M059J (cell line): ENCODE measurements at places on chromosomes 12 and 14.

GRCh38 chr12:50545786-50546185, 41.0 kb downstream of the DIP2B start:
- DNase-seq: peak; percentile 75

- DNase-seq: no peak
Observed at GRCh38 chr12:44968965-44969364, 81.9 kb downstream of the DBX2 start.

- peak; percentile 22 for DNase-seq
Observed at GRCh38 chr12:116065606-116066005, 211.9 kb downstream of the MED13L start.

DNA sequence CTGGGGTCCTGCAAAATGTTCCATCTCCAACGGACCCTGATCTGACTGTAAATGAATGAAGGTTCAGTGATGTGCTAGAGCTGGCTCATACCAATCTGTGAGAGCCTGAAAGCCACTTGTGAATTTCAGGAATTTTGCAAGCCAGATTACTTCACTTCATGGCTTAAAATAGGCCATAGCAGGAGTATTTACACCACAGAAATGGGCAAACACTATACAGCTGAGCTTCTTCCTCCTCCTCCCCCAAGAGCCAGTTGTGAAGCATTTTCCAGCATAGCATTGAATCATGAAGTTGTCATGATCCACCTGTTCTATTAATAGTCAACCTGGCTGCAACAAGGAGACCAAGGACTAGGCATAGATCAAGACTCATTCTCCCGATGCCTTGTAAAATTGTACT, 141.3 kb upstream of the RASSF8 start:
- peak; percentile 35 for DNase-seq

DNA sequence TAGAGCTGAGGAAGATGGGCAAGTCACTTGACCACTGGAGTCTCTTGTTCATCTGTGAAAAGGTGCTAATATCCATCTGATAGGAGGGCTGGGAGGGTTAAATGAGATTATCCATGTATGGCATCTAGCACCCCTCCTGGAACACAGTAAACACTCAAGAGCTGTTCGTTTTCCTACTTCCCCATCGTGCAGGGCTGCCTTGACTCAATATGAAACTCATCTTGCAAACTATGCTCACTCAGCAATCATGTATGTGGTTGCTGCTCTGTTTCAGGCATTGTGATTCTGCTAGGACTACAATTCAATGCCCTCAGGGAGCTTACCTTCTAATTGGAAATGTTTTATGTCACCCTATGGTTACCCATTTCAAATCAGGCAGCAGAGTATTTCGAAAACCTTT, 395.6 kb downstream of the BCAT1 start:
- DNase-seq: no peak

DNA sequence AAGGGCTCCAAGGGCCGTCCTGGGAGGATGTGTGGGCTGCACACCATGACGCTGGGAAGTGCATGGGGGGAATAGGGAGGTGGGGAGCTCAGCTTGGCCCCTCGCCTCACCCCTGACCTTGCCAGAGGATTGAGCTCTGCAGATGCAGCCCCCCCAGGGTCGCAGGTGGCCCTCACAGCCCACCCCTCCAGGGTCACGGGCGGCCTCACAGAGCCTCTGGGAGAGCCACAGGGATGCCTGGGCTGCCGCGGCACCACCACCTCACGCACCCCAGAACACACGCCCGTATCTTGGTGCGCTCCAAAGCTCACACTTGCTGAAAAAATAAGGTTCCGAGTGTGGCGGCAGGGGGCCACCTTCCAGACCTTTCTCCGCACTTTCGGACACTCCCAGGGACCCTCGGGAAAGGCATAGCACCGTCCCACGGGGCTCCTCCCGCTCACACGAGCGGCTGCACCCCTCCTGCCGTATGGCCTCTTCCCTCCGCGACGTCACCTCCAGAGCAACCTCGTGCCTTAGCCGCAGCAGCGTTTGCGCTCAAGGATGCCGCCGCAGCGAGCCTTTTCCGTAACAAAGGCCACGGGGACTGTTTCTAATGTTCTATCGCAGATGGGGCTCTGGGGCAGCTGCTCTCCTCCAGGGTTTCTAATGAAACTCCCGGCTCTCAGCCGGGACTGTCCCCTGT, 9.9 kb upstream of the FBRSL1 start:
- no peak for DNase-seq

DNA sequence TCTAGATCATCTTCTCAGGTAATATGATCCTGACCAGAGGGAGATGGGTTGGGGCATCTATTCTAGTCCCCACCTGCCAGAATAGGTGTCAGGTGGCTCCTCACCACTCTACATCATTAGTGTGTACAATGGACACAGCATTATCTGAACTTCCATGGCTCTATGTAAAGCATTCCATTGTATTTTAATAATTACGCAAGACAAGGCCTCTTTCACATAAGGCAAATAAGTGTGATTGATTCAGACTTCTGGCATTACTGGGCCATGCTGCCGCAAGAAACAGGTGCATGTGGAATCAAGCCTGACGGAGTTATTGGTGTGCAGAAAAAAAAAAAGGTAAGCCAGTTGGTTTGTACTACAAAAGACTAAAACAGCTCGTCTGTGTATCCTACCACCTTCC, 3.1 kb upstream of the DDHD1 start:
- DNase-seq: no peak

DNA sequence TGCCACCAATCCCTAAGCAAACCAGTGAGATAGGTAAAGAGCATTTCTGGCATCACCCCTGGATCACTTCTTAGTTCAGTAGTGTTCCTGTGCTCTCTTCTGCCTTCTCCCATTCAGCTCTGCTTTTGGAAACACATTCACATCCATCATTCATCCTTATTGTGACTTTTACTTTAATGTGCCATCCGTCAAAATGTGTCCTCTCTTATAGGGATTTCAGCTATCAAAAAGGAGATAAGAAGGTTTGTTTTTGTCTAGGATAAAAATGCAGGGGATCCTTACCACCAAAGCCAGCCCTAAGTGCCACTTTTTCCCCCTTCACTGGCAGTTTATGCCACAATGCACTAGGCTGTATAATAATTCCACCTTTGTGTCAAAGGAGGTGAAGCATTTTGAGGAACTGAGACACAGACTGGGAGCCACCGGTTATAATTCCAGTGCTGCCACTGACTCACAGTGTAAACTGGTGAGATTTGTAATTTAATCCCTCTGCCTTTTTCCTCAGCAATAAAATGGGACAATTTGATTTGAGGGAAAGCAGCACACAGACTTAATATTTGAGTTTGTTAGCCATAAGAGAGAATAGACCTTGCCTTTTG, 158.6 kb downstream of the PAX9 start:
- peak; percentile 11 for DNase-seq

- DNase-seq: no peak
Observed at GRCh38 chr14:23899788-23900187, 53.8 kb upstream of the DHRS4 start.

DNA sequence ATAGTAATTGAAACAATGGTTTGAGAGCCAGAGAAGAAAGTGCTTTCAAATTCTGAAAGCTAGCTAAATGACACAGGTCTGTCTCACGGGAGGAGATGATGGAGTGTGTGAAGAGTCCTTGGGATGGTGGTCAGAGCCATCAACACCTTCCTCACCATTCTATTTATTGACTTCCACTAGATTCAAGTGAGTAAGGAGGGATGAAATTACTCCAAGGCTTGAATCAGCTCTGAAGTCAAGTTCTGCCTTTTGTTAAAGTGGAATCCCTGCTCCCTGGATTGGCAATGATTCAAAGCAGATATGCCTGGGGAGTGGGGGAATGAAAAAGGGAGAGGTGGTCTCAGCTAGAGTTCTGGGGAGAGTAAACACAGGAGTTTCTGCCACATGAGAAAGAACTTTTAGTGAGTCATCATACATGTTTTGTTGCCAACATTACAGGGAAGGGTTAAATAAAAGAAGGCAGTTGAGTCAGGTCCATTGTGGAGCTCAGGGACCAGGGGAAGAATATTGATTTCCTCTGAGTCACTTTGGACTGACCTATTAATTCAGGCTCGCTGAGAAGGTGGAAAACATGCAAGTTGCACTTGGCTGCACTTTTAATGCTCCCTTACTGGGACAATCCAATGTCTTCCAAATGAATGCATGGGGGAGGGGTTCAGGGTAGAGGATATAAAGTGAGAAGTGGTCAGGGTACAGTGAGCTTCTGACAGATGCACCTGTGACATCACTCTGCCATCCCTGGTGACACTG, 142.7 kb downstream of the TBX5 start:
- no peak for DNase-seq

GRCh38 chr12:22255097-22255496, 79.4 kb downstream of the ST8SIA1 start:
- DNase-seq: peak; percentile 77

- DNase-seq: no peak
Observed at GRCh38 chr12:29427964-29428363, 47.0 kb upstream of the ERGIC2 start.

DNA sequence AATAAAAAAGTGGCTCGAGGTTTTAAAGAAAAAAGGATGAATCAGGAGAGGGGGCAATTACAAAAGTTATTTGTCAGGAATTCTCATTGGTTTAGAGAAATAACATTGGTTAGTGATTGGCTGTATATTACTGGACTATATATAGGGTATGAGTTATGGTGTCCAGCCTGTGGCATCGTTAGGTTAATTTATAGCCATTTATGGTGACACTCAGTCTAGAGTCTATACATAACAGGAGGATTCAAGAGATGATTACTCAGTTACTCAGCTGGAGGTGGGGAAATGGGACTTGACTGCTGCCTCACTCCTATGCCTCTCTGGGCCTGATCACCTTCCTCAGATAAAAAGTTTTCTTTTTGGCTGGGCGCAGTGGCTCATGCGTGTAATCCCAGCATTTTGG, 25.6 kb upstream of the NFYB start:
- no peak for DNase-seq

DNA sequence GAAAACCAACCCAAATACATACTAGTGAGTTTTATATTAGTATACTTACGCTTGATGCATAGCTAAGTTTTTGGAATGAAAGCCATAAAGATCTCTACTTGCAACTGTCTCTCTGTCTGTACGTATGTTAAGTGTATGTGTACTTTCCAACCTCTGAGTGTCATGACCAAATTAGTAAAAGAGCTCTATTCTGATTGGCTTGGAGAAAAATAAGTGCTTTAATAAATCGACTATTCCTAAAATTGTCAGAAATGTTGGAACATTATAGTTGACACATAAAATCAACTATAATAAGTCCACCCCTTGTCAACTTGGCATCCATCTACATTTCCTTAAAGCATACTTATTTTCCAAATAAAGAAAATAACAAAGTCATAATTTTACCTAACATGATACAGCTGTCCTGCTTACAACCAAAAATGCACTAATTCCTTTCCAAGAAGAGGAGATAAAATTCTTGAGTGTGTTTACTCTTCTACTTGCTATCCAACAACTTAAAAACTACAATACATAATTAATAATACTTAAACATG, 507.4 kb upstream of the ATP2B1 start:
- no peak for DNase-seq

DNA sequence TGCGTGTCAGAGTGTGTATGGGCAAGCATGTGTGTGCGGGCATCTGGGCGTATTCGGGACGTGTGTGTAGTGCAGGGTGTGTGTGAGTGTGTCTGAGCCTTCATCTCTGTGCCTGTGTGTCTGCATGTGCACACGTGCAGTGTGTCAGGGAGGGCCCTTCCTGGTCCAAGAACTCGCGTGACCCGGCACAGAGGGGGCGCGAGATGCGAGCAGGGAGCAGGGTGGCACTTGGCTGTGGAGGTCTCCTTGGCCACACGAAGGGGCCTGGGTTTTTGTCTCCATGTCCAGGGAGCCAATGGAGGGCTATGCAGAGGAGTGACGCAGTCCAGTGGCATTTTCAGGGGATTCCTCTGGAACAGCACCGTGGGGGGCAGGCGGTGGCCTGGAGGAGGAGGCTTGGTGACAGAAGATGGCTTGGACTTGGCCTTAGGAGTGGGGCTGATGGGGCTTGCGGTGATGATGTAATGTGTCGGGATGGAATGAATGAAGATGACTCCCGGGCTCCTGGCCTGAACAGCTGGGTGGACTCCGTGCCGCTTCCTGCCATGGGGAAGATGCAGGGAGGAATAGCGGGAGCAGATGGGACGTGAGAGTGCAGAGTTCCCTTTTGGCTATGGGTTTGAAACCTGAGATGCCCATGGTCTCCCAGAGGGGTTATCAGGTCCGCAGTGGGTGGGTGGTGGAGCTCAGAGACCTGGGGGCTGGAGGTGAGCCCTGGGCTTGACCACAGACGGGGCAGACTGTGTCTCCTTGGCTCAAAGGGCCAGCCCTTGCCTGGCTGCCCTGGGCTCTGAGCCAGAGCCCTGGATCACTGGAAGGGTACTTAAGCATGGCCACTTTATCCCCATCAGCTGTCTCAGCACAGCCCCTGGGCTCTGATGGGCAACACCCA, 208.3 kb downstream of the PHETA1 start:
- DNase-seq: no peak

GRCh38 chr12:106753526-106753925, 21.0 kb upstream of the RIC8B start:
- no peak for DNase-seq

- DNase-seq: no peak
Observed at GRCh38 chr12:79156846-79157463, 292.4 kb downstream of the SYT1 start.

- peak; percentile 60 for DNase-seq
Observed at GRCh38 chr14:102993523-102993922, 63.8 kb downstream of the CDC42BPB start.

- DNase-seq: peak; percentile 27
Observed at GRCh38 chr14:51855234-51855633, 5.2 kb upstream of the GNG2 start.

DNA sequence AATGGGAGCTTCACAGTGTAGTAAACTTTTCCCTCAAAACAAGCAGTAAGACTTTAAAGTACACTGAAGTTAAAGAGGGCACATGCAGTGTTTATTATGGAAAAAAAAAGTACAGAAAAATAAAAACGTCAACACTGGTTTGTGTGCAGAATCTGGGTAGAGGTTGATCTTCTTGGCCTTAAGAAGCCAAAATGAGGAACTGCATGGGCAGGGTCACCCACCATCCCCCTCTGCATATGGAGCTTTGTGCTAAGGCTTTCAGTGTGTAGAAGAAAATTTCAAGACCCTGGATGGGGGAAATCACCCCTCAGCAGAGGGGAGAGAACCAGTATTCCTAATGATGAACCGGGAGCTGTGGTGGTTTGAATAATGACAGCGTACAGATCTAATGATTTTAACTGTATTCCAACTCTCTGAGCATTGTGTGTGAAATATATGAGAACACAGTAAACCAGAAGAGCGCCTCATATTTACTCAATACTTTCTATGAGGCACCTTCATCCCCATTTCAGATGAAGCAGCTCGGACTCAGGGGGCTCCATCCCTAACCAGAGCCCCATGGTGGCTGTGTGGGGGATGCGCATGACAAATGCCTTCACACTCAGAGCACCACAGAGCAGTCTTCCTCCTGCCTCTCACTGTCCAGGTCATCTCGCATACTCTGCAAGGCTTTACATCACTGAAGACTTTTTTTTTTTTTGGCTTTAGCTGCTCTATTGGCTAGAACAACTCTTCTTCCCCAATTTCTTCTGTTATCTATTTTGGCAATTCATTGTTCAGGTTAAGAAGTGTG, 33.4 kb downstream of the ACADS start:
- DNase-seq: no peak

- DNase-seq: peak; percentile 61
Observed at GRCh38 chr12:123024819-123025391, 44.4 kb downstream of the ARL6IP4 start.
